Fibroblast of skin of back (primary cell): ENCODE measurements at places on chromosomes 3 and 15.

- DNase-seq: no peak
Measured at GRCh38 chr15:88664151-88664778, 25.4 kb downstream of the ISG20 start.

GRCh38 chr3:146313746-146314111 lies 62.8 kb upstream of the PLSCR4 start:
- peak; percentile 89 for DNase-seq

GRCh38 chr15:81275711-81276392 lies 48.1 kb downstream of the STARD5 start:
- DNase-seq: no peak

DNA sequence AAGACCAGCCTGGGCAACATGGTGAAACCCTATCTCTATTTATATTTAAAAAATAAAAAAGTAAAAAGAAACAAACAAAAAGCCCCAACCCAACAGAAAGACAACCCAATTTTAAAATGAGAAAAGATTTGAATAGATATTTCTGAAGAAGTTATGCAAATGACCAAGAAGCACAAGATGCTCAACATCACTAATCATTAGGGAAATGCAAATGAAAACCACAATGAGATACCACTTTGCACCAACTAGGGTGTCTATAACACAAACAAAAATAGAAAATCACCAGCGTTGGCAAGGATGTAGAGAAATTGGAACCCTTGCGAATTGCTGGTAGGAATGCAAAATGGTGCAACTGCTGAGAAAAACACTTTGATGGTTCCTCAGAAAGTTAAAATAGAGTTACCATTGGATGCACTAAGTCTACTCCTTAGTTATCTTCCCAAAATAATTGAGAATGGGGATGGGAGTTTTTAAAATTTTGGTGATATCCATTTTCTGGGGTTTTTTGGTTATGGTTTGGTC lies 45.8 kb upstream of the CCNB2 start:
- no peak for DNase-seq

- DNase-seq: peak; percentile 71
Measured at GRCh38 chr3:30042274-30042859, 564.0 kb upstream of the TGFBR2 start.

- no peak for DNase-seq
Measured at GRCh38 chr3:44077267-44077666, 164.4 kb upstream of the TOPAZ1 start.

GRCh38 chr3:126197854-126198584 lies 17.6 kb upstream of the ALDH1L1 start:
- peak; percentile 64 for DNase-seq

DNA sequence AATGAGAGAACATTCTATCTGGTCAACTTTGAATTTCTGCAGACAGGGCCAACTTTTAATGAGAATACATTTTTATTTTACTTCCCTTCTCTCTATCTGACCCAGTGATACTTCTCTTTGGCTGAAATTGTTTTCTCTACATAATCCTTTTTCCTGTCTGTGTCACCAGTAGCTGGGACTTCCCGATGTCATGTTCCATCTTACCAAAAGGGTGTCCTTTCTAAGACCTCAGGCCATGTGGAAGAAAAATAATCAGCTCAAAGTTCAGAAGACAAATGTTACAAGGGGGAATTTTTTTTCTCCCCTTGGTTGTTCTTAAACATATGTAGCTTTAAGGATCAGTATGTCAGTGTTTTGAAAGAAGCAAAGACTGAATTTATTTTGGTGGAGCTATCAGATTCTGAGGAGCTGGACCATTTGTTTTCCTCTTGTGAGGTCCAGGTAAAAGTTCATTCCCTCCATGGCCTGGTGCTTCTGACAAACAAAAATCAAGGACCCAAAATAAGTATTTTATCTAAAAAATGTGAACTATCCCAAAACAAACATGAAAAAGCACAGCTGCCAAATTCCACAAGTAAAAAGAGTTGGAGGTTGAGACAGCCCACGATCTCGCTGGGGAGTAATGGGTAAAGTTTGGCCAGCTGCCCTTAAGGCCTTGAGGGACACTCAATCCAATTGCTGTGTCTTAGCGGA lies 859.4 kb upstream of the NR2F2 start:
- peak; percentile 62 for DNase-seq

GRCh38 chr3:58052373-58053273 lies 44.4 kb downstream of the FLNB start:
- DNase-seq: peak; percentile 98

- DNase-seq: peak; percentile 87
Measured at GRCh38 chr15:95840004-95840403, 490.5 kb upstream of the NR2F2 start.

GRCh38 chr3:13548696-13549622 lies at the start of gene FBLN2:
FBLN2 (plus strand) TSS chr3:13549125; CDS start chr3:13570356, 21,231 bp downstream.
- DNase-seq: peak; percentile 72

DNA sequence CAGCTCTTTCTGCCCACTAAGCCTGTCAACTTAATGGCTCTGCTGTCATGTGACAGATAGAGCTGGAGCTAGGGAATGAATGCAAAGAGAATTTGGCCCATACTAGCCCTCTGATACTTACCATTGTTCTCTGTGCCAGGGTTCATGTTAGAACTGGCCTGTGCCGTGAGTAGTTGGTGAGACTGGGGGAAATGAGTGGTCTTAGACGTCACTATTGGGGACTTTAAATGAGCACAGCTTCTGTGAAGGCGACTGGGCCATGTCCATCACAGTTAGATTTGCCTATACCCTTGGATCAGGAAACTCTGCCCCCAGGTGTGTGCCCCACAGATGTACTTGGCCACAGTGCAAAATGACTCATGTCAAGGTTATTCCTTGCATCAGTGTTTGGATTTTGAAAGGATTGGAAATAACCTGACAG lies 124.9 kb downstream of the PTPRG start:
- no peak for DNase-seq

- DNase-seq: no peak
Measured at GRCh38 chr15:39628546-39629257, 47.8 kb downstream of the THBS1 start.

DNA sequence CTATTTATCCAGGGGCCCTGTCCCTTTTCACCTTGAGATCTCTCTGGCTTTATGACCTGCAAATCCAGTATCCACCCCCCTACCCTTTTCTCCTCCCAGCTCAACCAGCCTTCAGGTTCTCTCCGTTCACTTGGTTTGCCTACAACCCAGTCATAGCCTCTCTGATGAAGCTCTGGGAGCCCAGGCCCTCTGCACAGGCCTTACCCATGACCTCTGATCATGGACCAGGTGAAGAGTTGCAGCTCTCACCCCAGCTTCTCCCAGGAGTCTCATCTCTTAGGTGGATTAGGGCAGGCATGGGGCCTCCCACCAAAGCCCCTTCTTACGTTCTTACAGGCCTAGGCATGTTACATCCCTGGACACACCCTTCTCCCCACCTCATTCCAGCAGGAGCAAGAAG lies 59.8 kb downstream of the EXOG start:
- no peak for DNase-seq

GRCh38 chr3:41846850-41847249 lies 115.1 kb downstream of the ULK4 start:
- no peak for DNase-seq

GRCh38 chr3:158839966-158840365 lies 38.1 kb downstream of the MFSD1 start:
- DNase-seq: no peak

DNA sequence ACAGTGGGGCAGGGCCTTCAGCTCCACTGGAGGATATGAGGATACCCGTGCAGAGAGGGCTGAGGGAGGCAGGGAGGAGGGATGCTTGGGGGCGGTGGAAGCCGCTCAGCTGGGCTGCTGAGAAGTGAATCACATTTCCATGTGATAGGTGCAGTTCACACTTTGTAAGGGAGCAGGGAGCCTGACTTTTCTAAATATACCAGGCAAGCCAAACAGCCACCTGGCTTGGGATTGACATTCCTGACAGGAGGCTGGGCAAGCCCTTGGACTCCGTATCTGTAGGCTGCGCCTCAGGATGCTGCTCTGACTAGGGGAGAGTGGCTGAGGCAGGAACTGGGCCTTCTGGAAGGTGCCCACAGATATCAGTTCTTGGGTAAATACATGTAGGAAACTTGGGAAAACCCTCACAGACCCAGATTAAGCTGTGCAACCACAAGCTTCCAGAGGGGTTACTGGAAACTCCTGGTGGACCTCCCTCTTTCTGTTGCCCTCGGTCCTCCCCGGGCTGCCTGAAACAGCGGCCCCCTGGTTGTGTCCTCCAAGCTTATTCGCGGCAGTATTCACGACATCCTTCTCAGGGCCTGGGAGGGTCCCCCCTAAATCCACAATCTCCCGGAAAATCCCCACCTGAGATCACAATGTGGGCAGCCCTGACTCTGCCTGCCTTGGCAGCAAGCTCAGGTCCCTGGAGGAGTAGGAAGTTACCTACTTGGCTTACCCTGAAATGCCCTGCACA lies 33.0 kb upstream of the ADCY5 start:
- DNase-seq: no peak

DNA sequence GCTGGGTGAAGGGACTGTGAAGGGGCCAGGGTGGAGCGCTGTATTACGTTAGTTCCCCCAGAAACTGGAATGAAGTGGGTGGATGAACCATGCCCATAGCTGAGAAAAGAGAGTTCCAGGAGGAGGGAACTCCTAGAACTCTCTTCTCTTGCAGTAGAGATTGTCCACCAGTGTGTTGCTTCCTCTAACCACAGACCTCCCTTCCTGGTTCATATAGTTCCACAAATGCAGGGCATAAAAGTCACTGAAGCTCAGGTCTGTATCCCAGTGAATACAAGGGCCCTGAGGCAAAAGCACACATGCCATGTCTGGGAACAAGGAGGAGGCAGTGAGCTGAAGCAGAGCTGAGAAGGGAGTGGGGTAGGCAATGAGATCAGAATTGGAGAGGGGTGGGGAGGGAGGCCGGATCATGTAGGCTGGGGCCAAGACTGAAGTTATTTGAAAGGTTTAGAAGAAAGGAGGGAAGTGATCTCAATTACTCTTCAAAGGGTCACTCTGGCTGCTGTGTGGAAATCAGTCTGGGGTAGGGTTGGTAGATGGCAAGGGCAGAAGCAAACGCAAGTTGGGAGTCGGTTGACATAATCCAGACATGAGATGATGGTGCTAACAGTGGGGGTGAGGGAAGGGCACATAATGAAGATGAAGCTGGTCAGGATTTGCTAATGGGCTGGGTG lies 6.5 kb downstream of the A4GNT start:
- DNase-seq: peak; percentile 38

DNA sequence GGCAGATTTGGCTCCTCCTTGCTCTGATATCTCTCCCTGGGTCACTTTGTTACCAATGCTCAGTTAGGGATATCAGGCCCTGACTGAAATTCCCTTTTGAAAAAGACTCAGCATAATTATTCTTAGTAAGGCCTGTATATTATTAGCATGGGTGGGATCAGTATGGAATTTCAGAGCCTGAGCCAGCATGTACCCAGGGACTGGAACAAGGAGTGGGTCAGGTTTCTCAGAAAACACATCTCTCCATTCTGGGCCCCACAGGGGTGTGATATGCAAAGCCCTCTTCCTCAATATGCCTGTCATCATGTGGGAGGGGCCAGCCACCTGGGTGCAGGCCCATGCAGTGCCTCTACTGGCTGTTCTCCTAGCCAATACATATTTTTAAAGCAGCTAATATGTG lies 423.2 kb downstream of the EPHB1 start:
- no peak for DNase-seq

GRCh38 chr3:133570139-133570936 lies 3.1 kb upstream of the CDV3 start:
- DNase-seq: peak; percentile 93

GRCh38 chr3:184384342-184384741 lies 4.5 kb downstream of the CHRD start:
- no peak for DNase-seq

DNA sequence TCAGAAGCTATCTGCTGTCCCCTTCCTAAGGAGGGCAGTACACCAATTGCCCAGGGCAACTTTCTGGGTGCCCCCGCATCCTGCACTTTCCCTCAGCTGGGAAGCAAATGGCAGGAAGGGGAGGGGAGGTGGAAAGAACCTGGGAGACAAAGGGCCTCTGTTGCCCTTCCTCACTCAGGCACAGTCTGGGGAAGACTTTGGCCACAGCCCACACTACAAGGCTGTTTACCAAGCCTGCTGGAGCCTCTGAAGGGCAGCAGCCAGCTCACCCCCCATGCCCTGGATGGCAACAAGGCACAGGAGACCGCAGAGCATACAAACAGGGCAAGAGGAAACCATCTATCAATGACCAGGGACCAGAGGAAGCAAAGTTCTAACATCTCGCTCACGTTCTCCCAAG lies 42.4 kb downstream of the ARRDC4 start:
- DNase-seq: no peak

DNA sequence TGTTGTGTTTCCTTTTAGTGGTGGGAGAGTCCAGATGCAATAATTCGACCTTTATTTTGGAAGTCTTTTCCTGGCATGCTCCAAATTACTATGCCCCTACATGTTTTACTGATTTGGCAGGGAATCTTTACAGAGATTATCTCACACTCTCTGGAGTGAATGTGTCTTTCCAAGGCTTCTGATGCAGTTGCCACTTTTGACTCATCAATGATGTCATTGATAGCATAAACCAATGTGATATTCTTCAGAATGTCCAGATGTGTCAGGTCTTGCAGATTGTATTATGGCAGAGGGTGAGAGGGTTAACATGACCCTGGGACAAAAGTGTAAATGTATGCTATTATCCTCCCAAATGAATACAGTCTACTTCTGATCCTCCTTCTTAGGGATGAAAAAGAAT lies 9.7 kb downstream of the RTP4 start:
- DNase-seq: no peak

DNA sequence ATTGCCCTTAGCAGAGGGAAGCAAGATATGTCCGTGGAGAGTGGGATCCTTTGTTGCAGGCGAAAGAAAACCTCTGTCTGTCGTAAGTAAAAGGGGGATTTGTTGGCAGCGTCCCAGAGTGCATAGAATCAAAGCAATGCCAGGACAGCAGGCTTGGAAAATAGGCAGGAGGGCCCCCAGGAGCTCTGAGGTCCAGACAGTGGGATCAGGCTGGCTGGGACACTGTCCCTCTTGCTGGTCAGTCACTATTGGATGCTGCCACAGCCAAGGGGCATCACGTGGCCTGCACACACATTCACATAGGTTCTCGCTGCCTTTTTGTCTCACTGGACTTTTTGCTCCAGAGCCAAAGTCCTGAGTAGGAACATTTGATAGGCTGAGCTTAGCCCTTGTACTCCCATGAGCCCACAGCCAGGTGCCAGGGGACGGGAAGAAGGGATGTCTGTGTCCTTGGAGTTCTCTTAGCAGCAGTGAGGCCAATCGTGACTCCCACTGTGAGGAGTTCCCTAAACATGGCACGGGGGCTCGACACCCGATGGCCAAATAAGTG lies 10.7 kb downstream of the MUC20 start:
- DNase-seq: no peak

DNA sequence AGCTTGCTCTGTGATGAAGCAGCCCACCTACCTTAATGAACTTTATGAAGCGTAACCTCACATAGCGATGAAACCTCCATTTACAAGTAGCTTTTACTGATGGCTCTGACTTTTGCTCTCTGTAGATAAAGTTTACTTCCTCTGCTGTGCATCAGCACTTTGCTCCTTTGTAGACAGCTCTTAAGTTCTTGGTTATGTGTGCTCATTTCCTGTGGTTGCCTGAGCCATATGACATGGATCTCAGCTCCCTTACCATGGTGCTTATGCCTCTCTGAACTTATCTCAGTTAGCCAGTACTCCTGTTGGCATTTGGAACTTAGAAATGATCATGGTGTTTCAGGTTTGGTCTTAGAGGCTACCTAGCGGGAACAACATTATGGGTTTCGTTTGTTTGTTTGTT lies 7.8 kb downstream of the MFSD1 start:
- no peak for DNase-seq
